Daoy (cell line): ENCODE measurements at places on chromosomes 3 and 15.

- DNase-seq, result peak; percentile 49
Observed at GRCh38 chr15:73341886-73342600, 26.7 kb downstream of the HCN4 start.

- peak; percentile 14 for DNase-seq
Observed at GRCh38 chr3:43638594-43639447, 17.0 kb upstream of the ANO10 start.

- DNase-seq, result peak; percentile 34
Observed at GRCh38 chr15:85289677-85290365, 90.6 kb upstream of the AKAP13 start.

- no peak for DNase-seq
Observed at GRCh38 chr15:65916041-65916663, 46.9 kb downstream of the RAB11A start.

DNA sequence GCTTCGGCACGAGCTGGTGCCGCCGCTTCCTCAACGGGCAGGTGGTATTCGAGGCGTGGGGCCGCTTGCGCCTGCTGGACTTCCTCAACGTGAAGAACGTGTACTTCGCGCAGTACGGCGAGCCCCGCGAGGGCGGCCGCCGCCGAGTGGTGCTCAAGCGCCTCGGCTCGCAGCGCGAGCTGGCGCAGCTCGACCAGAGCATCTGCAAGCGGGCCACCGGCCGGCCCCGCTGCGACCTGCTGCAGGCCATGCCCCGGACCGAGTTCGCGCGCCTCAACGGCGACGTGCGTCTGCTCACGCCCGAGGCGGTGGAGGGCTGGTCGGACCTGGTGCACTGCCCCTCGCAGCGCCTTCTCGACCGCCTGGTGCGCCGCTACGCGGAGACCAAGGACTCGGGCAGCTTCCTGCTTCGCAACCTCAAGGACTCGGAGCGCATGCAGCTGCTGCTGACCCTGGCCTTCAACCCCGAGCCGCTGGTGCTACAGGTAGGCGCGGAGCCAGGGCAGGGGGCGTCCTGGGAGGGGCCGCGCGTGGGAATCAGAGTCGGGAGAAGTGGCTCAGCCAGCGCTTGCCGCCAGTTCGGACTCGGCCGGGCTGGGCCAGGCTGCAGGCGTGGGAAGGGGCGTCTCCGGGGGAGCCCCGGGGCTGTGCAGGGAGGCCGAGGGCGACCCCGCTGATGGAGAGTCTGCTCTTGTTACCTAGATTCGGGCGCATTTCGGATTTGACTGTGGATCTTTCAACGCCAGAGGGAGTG lies 1.1 kb downstream of the DIPK2A start:
- peak; percentile 77 for DNase-seq

DNA sequence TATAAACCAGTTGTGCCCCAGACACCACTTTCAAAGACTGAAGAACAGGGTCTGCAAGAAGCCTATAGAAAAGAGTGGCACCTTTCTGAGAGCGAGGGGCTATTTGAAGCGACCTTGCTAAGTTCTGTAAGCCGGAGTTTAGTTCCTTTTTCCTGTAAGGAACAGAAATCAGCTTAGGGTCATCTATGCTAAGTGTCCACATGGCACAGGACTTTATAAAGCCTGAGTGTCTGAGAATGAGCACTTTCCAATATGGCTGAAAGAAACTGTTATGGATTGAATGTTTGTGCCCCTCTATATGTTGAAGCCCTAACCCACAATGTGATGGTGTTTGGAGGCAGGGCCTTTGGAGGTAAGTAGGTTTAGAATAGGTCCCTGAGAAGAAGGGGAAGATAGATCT lies 4.0 kb upstream of the A4GNT start:
- no peak for DNase-seq

- DNase-seq, result no peak
Observed at GRCh38 chr3:65013053-65013452, 325.3 kb upstream of the ADAMTS9 start.

DNA sequence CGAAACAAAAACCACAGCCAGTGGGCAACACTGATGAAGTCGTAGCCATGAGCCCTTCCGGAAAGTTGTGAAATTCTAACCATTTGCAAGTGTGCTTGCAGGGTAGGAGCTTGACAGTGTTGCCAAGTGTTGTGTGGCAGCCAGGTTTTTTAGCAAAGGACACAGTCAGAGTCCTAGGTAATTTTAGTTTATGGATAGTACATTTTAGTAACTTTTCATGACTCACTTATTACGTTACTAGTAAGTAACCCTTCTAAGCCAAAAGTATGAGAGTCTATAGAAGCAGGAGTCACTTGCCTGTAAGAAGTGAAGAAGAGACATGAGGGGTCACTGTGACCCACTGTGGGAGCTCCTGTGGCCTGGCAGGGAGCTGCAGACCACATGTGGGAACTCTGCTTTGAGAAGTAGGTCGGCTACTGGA lies 54.8 kb upstream of the ADPGK start:
- DNase-seq, result no peak

- DNase-seq, result no peak
Observed at GRCh38 chr3:132405188-132405587, 12.1 kb upstream of the DNAJC13 start.

DNA sequence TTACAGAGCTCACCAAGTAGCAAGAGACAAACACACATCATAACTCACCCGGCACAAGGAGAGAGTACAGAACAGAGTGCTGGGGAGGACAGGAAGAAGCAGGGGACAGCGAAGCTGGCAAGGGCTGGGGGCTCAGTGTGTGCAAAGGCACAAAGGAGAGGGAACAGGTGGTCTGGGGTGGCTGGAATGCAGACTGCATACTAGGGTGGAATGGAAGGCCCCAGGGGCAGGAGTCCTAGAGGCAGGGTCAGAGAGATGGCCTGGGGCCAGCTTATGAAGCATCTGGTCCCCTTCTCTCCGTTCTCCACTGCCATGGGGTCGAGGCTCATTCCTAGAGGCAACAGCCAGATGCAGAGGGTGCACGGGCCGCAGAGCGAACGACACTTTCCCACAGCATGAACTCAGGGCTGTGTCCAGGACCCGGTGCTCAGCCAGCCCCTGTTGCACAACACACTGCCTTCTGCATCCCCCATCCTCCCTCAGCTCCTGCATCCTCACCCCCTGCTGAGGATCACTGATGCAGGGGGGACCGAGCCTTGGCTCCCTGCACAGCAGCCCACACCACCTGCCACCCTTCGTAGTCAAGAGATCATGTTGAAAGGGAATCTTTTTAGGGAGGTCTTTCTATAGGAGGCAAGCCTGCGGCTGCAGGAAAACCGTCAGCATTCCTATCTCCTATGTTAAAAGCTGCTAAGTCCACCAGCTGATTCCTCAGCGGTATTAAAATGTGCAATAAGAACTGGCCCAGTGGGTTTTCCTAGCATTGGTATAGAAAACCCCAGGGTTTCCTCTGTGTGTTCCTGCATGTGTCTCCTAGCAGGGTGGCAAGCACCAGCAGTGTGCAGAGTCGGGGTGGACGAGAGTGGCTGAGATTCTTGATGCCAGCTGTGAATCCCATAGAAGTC lies 293.5 kb downstream of the UACA start:
- DNase-seq, result no peak

GRCh38 chr3:43288850-43289249 lies 2.5 kb downstream of the SNRK start:
- no peak for DNase-seq

DNA sequence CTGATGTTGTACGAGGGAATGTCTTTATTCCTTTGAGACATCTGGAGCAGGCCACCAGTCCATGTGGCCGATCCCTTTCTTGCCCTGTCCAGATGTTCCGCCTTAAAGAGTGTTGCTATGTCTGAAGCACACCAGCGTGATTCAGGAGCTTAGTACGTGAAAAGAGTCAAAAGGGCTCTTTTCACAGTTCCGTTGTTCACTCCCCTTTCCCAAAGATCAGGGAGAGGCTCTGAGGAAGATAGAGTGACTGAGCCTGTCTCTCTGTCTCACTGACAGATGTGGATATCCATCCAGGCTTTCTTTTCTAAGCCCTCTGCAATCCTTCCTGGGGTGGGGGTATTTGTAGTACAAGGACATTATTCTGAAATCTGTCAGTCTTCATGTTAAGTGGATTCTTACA lies 262.5 kb upstream of the LRTM1 start:
- DNase-seq, result no peak

DNA sequence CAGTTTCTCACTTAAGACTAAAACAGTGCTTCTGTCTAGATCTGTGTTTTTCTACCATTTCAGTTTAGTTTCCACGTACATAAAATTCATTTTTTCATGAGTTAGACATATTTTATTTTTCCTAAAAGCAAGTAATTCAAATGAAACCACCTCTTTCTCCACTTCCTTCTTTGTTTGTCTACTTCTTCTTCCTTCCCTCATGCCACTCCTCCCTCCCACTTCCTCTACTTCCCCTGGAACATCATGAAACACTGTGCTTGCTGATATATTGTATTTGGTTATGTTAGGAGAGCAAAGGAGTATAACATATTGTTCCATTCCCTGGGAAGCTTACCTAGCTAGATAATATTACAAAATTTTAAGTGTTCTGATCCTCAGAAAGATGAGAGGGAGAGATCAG lies 36.7 kb upstream of the GOLGA8B start:
- no peak for DNase-seq

GRCh38 chr3:39273119-39273518 lies 6.7 kb downstream of the CX3CR1 start:
- no peak for DNase-seq

GRCh38 chr15:27479296-27480140 lies 508.5 kb downstream of the GABRG3 start:
- no peak for DNase-seq

DNA sequence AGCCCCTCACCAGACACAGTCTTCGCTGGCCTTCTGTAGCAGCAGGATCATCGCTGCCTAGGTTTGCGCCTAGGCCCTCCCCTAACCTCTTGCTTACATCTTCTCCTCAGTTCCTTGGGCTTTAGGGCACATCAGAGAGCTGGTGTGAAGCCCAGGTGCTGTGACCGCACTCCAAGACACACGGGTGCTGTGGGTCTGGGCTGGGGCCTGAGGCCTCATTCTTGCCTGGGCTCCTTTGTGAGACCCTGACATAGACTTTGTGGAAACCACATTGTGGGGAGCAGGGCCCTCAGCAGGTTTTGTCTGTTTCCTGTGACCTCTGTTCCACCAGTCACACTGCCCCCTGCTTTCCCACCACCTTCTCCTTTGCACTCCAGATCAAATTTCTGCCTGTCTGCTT lies 8.0 kb downstream of the AMIGO3 start:
- DNase-seq, result no peak

GRCh38 chr3:152578769-152579168 lies 256.2 kb upstream of the P2RY1 start:
- DNase-seq, result no peak

GRCh38 chr3:139119331-139120025 lies 74.8 kb upstream of the PRR23C start:
- no peak for DNase-seq

DNA sequence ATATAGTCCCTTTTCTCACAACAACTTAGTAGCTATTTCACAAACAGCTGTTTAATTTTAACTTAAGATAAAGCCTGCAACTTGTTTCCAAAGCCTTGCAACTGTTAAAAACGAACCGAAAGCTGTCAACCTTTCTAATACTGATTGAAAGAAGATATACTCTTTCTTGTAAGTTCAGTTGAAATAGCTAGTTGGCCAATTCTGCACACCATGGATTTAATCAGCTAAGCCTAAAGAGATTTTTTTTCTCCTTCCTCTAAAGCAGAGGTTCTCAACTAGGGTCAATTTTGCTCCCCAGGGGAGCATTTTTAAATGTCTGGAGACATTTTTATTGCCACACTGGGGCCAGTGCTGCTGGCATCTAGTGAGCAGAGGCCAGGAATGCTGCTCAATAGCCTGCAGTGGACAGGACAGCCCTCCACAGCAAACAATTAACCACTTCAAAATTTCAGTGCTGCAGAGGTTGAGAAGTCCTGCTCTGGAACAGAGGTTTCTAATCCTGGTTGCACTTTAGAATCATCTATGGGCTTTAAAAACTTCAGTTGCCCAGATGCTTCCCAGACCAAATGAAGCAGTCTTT lies 26.2 kb downstream of the MINDY4B start:
- no peak for DNase-seq

DNA sequence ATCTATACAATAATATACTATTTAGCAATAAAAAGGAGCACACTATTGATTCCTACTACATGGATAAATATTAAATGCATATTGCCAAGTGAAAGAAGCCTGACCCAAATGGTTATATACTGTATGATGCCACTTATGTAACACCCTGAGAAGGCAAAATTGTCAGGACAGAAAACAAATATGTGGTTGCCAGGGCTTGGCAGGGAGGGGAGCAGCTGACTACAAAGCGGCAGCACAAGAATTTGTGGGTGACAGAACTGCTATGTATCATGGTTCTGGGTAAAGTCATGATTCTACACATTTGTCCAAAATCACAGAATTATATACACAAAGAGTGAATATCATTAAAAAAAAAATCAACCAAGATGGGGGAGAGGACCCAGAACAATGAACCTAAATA lies 22.5 kb downstream of the TBC1D2B start:
- no peak for DNase-seq

DNA sequence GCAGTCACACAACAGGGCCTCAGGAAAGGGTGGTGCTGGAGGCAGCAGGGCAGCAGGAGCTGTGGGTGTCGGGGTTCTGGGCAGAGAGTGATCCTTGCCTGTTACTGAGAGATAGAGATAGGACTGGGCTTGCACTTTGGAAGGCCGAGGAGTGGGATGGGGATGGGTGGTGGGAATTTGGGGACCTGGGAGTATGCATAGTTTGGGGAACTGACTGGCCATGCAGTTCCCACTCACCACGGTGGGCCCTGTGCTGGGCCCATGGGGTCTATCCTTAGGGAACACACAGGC lies 192.5 kb upstream of the LINGO1 start:
- DNase-seq, result no peak

GRCh38 chr15:99426431-99427105 lies 139.2 kb upstream of the MEF2A start:
- DNase-seq, result no peak

GRCh38 chr3:87201727-87202126 lies 25.4 kb upstream of the CHMP2B start:
- DNase-seq, result no peak

DNA sequence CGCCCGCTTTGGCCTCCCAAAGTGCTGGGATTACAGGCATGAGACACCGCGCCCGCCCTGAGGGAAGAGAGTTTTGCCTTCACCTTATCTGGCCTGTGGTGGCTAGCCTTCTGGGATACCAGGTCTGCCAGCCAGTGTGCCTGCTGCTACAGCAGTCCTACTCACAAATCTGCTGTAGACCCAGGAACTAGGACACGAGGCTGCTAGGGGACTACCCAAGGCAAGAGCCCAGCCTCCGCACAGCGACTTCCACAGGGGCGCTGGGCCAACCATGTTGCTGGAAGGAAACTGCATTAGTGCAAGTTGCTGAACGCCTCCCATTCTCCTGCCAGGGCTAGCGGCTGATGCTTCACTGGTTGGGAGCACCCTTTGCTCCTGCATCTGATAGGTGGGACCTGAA lies 53.7 kb downstream of the DHX30 start:
- DNase-seq, result no peak

- DNase-seq, result no peak
Observed at GRCh38 chr3:100463646-100464155, 28.7 kb upstream of the TMEM45A start.

GRCh38 chr3:69031635-69032034 lies 18.2 kb upstream of the EOGT start:
- DNase-seq, result no peak

DNA sequence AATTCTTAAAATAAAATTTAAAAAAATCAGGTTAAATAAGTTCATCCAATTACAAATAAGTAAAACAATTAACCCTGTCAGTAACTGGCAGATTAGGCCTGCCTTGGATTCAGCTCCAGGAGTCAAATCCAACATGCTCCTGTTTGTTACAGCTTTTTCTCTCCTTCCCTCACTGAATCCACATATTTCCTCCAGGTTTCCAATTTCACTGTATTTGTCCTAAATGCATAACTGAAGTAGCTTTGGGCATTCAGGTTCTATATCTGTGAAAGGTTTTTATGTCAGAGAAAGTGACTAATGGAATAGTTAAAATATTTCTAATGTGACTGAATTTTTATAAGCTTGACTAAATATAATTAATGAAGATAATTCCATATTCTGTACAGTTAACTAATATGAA lies 79.7 kb downstream of the IFT80 start:
- no peak for DNase-seq
